EH (cell line): ENCODE measurements at places on chromosomes 12 and 14.
A peak's percentile ranks its signal among the peaks of the same experiment; 100 is the strongest.

DNA sequence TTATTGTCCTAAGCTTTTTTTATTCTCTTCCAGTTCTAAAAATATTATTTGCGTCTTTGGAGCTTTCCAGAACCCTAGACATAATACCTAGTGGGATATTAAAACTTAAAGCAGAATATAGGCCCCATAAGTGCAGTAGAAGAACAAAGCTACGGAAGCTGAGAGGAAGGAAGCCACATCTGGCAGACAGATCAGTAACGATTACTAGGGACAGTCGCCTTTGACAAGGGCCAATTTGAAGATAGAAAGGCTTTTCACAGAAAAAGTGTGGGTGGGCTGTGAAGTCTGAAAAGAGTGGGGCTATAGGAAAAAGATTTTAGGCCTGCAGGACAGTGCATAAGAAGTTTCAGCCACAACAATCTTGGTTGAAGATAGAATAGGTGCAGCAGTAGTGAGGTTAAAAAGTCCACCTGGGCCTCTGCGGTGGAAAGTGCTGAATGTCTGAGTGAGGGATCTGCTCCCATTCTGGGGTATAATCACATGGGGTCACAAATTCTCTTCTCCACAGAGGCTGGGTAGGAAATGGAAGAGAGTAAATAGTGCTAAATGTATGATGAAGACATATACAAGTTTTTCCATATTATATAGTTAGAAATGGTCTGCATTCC is 114.5 kb downstream of the CMAS start:
- DNase-seq, result no peak

- peak; percentile 18 for DNase-seq
Measured at GRCh38 chr12:98578821-98579220, 14.7 kb upstream of the SLC25A3 start.

- peak; percentile 73 for DNase-seq
Measured at GRCh38 chr12:105109465-105110212, 2.1 kb downstream of the WASHC4 start.

DNA sequence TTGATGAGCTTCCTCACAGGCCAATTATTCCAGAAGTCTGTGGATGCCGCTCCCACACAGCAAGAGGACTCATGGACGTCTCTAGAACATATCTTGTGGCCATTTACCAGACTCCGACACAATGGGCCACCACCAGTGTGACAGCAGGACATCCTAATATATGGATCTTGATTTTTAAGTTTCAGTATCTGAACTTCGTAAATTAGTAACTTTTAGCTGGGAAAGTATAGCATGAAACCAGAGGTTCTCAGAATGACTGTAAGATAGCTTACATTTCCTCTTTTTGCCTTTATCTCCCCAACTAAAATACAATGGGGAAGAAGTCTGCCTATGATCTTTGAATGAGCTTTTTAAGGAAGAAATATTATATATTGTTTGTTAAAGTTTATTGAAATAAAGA is 87.0 kb downstream of the DNAI7 start:
- DNase-seq, result no peak

DNA sequence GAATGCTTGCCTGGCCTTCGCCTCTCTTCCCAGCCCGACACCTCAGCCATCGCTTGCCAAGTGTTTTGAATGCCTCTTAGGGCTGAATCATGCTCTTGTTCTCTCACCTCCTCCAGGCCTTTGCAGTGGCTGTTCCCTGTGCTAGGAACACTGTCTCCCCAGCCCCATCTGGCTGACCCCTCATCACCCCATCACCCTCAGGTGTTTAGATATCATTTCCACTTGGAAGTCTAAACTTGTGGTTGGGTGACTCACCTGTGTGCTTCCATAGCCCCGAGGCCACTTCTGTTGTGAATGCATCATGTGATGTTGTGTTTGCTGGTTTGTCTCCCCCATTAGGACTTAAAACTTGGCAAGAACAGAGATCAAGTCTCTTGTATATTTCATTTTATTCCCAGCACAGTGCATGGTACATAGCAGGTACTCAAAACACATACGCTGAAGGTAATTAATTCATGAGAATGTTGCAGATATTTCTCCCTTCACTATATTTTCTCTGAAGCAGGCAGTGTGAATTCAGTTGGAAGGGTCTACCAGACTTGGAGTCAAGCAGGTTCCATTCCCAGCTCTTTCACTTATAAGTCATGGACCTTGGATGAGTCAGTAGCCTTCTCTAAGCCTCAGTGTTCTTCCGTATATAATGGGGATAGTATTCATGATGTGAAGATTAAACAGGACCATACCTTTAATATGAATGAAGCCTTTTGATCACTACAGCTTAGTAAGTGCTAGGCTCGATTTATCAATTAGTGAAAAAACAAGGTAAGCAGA is 67.8 kb downstream of the HRK start:
- no peak for DNase-seq

- no peak for DNase-seq
Measured at GRCh38 chr12:7495136-7495535, 8.4 kb downstream of the CD163 start.

GRCh38 chr12:49632401-49632800 is 9.0 kb downstream of the PRPF40B start:
- no peak for DNase-seq

GRCh38 chr14:26597589-26598080 is at the start of gene NOVA1:
TSS of gene NOVA1 (minus strand) at chr14:26598033. CDS start at chr14:26597436, 597 bp downstream.
- DNase-seq, result no peak

GRCh38 chr12:27506645-27507189 is 17.3 kb upstream of the PPFIBP1 start:
- no peak for DNase-seq

DNA sequence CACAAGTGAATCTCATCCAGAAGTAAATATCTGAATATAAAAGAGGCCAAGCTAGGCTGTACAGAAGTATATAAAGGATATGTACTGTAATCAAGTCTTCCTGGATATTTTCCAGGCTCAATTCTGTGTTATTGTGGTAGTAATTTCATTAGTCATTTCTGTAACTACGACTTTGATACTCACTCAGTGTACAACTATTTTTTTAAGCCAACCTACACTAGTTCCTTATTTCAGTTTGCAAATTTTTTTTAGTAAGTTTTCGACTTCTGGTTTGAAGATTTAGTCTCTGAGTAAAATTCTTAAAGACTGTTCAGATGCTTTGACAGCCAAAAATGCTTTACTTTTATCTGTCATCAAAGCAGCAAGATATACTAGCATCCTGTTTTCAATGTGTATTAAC is 130.8 kb downstream of the CAPZA3 start:
- peak; percentile 52 for DNase-seq

- no peak for DNase-seq
Measured at GRCh38 chr12:84336231-84336630, 576.4 kb downstream of the SLC6A15 start.

DNA sequence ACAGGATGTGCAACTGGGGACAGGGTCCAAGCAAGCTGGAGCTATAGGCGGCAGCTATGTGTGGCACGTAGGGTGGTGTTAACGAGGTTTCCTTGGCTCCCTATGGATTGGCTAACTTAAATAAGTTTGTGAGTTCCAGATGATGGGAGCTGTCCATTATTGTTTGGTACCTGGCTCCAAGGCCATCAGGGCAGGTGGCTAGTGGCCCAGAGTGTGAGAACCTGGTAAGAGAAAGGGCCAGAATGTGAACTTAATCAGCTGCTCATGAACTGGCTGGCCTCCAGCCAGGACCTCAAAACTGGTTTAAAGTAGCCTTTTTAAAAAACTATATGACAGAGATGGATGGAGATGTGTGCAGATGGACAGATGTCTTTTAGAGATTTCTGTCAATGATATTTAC is 1.5 kb upstream of the BDKRB2 start:
- no peak for DNase-seq

DNA sequence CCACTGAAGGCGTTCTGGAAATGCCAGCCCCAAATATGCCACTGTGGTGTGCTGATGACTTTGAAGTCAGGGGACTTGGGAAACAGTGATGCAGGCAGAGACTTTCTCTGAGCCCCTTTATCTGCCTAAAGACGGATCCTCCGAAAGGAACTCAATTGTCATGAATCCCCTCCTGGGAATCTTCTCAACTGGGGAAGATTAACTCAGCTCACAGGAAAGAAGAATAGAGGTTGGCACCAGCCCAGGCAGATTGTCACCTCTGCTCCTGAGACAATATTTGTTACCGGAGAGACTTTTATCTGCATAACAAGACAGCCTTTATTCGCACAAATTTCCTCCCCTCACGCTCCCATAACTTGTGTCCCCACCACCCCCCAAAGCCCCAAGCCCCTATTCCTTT is 414.4 kb downstream of the FUT8 start:
- DNase-seq, result no peak

DNA sequence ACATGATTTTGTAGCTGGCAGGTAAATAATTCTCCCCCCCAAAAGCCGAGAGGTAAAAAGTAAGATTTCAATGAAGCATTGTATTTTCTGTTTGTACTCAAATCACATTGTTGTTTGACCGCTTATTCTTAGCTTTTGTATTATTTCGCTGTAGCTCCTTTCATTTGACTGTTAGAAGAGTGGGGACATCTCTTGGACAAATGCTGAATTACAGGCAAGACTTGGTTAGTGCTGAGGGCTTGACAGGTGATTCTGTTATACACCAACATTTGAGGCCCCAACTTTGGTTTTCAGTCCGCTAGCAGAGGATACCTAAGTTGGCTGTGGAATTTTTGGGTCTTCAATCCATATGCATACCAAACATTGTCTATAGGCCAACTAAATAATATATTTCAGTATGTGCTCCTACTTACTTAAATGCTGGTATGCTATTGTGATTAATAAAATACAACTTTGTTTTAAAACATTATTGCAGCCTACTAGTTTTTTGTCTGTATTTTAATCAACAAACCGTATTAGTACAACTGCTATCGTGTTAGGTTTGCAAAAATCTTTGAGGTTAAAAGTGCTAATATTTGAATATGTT is 102.2 kb downstream of the ERC1 start:
- DNase-seq, result peak; percentile 65

- peak; percentile 79 for DNase-seq
Measured at GRCh38 chr12:851913-852312, 97.6 kb downstream of the RAD52 start.

DNA sequence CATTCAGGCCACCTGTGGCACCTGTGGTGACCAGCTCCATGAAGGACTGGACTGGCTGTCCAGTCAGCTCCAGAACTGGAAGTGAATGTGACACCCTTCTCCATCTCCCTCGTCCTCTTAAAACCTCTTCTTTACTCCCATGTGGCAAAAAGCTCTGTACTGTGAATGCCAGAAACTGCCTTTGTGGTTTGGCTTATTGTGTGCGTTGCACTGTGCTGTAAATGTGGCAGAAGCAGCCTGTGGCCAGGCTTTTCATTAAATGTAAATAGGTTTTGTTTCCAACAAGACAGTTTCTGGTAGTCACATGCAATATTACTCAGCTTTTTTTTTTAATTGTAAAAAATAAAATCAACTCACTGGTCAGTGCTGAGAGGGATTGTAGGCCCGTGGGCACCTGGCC is 453.7 kb downstream of the ATP23 start:
- DNase-seq, result no peak

DNA sequence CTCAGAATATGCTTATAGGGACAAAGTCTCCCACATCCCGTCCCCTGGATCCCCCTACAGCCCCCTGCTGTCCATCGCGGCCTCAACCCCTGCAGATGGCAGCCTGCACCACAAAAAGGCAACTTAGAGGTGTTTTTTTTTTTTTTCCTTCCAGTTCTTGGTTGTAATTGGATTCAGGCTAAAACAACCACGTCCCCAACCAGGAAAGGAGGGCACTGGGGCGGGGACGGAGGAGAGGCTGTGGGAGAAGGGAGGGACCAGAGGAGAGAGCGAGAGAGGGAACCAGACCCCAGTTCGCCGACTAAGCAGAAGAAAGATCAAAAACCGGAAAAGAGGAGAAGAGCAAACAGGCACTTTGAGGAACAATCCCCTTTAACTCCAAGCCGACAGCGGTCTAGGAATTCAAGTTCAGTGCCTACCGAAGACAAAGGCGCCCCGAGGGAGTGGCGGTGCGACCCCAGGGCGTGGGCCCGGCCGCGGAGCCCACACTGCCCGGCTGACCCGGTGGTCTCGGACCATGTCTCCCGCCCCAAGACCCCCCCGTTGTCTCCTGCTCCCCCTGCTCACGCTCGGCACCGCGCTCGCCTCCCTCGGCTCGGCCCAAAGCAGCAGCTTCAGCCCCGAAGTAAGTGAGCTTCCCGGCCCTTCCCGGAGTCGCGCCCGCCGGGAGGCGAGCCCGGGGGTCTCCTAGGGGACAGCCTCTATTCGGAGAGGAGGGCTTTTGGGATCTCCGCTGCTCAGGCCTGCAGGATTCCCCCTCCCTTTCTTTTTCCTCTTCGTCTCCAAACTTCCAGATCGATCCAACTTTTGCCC is at the start of gene MMP14:
MMP14 (plus strand) TSS at position 285 of the 813 bp plus-strand sequence; CDS start at position 518, 233 bp downstream.
- peak; percentile 96 for DNase-seq

DNA sequence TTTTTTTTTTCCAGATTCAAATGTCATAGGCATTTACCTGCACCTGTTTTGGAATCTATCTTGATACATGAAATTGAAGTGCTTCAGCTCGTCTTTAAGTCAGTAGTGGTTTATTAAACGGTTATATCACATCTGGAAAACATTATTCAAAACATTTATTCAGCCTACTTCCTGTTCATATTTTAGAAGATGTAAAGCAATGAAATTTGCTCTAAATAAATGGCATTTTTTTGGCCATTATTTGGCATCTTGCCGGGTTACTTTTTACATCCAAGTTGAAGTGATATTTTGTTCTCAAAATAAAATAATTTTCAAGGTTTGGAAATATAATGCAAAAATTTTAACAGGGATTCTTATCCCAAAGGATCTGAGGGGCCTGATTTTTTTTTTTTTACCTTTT is 103.1 kb downstream of the EML1 start:
- no peak for DNase-seq

DNA sequence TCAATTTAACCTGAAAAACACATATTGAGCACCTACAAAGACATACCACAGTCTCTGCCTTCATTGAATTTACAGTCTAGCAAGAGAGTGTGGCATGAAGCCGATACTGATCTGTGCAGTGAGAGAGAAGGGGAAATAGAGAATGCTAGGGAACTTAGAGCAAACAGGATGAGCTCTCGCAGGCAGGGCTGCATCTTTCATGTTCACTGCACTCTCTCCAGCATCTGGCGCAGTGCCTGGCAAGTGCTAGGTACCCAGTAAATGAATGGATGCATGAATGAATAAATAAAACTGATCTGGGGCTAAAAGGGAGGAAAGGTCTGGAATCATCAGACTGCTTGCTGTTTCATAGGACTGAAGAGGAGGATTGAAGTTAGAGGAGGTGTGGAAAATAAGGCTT is 256.5 kb upstream of the NPAS3 start:
- no peak for DNase-seq
